ENCODE measurements at places on chromosomes 7 and 10.

GRCh38 chr7:142566271-142566670 lies 183.0 kb upstream of the PRSS1 start:
- DNase-seq: no peak

DNA sequence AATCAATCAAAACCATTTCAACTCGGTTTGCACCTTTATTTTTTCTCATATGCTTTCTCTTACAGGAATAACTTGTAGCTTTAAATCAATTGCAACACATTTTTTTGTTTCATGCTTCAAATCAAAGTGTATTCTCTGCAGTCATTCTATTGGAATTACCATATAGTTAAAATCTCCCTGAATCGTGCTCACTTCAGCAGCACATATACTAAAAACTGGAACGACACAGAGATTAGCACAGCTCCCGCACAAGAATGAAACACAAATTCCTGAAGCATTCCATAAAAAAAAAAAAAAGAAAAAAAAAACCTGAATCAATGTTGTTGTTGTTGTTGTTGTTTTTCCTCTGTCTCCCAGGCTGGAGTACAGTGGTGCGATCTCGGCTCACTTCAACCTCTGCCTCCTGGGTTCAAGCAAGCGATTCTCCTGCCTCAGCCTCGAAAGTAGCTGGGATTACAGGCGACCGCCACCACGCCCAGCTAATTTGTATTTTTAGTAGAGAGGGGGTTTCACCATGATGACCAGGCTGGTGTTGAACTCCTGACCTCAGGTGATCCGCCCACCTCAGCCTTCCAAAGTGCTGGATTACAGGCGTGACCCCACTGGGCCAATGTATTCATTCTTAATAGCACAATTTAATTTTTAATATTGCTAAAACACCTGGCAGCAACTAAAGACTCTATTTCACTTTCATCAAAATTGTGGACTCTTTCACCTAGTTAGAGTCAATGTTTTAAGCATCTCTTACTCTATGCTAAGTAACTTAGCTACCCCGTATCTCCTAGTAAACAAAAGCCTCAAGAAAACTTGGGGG lies 26.3 kb downstream of the ANKRD61 start:
- no peak for DNase-seq

GRCh38 chr7:83413831-83414230 lies 235.1 kb downstream of the SEMA3E start:
- no peak for DNase-seq

DNA sequence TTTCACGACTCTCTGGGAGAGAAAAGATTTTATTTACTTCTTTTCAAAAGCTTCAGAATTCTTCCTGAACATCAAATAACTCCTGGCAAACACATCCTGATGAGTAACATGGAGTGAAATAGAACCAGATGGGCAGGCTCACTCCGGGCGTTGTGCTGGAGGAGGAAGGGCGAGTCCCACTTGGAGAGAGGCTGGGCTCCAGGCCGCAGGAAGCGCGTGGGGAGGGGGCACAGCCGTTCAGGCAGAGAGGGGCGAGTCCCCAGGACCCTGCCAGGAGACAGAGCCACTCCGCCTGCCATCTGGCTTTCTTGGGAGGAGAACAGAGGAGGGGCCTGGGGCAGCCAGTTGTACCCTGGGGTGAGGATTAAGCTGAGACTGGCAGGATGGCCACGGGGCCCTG lies 265.9 kb upstream of the ZMIZ1 start:
- DNase-seq: no peak

GRCh38 chr10:108852211-108852610 lies 1071.1 kb downstream of the XPNPEP1 start:
- no peak for DNase-seq

GRCh38 chr7:105352018-105352612 lies 36.6 kb downstream of the SRPK2 start:
- peak; percentile 45 for DNase-seq

DNA sequence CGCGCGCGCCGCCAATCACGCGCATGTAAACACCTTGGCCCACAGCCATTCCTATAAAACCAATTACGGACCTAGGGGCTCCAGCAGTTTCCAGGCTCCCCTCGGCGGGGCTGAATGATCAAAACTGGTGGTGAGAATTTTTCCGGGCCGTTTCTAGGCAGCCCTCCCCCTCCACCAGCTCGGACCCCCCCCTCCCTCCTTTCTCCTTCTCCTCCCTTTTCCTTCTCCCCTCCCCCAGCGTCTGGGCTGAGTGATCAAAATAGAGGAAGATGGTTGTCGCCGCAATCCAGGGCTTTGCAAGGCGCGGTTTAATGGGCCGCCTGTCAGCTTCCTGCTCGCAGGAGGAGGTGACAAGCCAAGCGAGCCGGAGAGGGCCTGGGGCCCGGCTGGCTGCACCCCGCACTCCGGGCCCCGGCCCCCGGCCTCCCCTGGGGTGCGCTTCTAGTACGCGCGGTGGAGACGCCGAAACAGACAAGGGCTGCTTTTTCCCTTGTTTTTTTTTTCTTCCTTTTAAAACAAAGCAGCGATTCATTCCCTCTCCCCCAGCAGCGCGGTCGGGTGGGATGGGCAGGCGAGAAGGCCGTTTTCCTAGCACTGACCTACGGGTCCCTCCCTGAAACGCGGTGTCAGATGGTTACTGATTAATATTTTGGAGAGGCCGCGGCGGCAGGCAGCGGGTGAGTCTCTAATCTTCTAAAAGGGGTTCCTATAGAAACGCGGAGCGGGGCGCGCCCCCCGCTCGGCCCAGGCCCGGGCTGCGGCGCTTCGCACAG lies 528 bp upstream of the TNRC18 start:
- DNase-seq: no peak

GRCh38 chr10:23481363-23481961 lies 42.6 kb downstream of the OTUD1 start:
- no peak for DNase-seq

DNA sequence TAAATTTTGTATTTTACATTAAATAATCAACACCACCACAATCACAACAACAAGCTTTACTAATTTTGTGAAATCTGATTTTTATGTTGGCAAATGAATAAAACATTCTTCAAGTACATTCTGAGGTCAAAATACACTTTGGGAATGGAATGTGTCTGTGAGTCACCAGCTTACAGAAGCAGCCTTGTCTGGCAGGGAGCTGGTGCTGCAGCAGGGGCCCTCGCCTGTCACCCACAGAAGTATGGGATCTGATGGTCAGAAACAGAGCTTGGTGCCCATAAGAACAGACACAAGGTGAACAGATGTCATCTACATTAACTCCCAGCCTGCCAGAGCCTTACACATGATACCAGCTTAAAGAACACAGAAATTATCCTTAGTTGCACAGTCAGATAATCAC lies 496.9 kb downstream of the CCSER2 start:
- no peak for DNase-seq

- no peak for DNase-seq
Observed at GRCh38 chr7:31782411-31782991, 95.5 kb downstream of the PPP1R17 start.

GRCh38 chr7:54679490-54679817 lies 79.6 kb downstream of the SEC61G start:
- DNase-seq: no peak

GRCh38 chr10:102421507-102421756 lies 796 bp downstream of the FBXL15 start:
- DNase-seq: no peak

Data from activated CD4-positive, CD25-positive, alpha-beta regulatory T cell treated with anti-CD3 and anti-CD28 coated beads, Interleukin-2, amount 50 U/mL, for 72 hours (primary cell).